ENCODE measurements at places on chromosomes 6 and 20.

DNA sequence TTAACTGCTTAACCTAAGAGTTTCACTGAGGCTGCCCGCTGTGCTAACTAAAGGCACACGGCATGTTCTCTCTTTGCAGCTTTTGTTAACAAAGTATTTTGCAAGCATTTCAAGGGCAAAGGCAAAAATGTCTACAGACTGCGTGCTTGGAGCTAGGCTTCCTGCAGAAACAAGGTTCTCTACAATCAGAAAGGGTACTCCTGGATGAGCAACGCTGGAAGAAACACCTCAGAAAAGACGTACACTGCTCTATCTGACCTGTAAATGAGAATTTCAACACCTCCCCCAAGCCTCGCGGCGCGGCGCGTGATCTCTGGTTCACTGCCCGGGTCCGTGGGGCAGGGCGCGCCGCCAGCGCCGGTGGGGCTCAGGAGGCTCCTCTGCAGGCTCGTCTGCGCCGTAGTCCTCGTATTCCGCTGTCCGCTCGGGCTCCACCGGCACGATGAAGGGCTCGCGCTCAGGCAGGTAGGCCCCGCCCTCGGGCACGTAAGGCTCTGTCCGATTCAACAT is 120.9 kb downstream of the COL12A1 start:
- peak; percentile 61 for DNase-seq

DNA sequence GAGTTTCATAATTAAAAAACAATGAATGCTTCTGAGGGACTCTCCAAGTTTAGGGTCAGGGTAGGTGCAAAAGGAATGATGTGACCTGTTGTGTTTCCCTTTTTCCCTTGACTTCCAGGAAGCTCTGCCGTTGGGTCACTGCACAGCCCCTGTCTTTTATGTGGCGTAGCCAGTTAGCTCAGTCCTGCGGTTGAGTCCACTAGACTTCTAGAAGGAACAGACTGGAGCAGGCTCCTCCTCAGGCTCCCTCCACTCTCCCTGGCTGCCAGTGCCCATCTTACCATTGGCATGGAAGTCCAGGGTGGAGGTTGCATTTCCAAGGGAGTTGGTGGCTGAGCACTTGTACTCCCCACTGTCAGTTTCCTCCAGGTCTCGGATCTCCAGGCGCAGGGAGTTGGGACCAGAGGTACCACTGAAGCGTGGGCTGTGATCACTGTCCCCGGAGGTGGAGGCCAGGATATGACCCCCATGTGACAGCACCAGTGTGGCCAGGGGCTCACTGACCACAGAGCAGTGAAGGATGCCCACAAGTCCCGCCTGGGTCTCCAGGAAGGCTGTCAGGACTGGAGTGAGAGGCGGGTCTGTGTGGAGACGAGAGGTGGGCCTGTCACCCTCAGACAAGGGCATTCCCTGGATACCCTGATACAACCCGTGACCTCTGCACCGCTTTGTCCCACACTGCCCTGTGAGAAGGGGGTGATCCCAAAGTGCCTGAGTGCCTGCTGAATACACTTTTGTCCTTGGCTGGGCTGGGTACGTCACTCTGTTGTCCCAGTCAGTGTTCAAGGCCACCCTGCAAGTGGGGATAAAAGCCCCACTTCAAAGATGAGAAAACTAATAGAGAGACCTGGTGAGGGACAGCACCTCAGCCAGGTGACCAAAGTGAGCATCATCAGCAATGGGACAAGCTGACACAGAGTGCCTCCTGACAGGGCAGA is 11.1 kb downstream of the SIGLEC1 start:
- DNase-seq: no peak

DNA sequence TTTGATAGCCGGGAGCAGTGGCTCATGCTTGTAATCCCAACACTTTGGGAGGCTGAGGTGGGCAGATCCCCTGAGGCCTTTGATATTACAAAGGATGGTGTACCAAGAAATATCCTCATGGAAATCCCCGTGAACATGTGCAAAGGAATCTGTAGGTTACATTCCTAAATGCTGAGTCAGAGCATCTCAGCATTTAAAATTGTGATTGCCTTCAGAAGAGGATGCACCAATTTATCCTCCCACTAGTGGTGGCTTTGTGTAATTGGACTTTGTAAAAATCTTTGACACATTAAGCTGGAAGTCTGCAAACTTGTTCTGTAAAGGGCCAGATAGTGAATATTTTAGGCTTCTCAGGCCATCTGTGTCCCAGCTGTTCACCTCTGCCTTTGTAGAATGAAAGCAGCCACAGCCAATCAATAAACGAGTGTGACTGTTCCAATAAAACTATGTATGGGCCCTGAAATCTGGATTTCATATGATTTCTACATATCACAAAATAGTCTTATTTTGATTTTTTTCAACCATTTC is 11.8 kb downstream of the TMEM14B start:
- no peak for DNase-seq

DNA sequence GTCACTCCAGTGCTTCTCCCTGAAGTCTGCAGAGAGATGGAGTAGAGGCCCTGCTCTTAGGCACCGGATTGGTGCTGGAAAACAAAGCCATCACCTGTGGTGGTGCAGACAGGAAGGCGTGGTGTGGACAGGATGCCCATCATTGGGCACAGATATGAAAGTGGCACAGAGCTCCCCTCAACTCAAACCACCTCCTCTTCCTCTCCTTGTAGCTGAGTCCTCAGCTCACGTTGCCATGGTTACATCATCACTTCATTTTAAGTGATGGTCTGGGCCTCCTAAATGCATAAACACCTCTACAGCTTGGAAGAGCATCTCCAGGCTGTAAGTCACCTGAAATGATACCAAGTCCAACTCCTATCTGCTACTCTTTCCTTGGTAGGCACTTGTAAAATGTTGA is 8.0 kb upstream of the RTF2 start:
- no peak for DNase-seq

- DNase-seq: no peak
Measured at GRCh38 chr6:32058511-32058963, 20.3 kb downstream of the CYP21A2 start.

DNA sequence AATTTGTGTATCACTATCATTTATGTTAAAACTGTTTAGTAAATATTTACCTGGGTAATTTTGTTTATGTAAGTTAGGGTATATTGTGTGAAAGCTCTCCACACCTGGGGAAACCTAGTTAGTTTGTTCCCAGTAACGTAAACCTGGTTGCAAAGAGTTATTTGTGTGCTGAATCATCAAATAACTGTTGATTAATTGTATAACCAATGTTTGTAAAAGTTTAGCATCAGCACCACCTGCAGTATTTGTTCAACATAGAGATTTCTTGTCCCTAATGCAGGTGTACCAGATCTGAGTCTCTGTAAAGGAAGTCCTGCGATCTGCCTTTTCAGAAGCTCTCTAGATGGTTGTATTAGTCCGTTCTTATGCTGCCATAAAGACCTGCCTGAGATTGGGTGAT is 440.4 kb downstream of the COL12A1 start:
- no peak for DNase-seq

GRCh38 chr6:126773112-126773805 is 345.2 kb upstream of the RSPO3 start:
- DNase-seq: no peak

DNA sequence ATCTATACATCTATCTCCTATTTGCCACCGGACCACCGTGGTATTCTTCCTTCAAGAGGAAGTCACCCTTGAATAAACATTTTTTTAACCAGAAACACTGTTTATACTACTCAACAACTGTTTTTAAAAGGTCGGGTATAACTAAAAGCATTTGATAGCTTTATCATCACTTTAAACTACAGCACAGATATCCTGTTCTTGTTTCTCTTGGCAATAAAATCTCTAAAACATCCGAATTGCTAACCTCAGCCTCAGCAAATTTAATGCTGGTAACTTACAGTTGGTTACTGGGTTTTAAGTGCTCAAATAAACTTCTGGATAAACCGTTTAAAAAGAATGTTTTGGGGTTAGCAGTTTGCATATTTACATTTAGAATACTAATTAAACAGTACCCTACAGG is 20.4 kb downstream of the ZUP1 start:
- no peak for DNase-seq

DNA sequence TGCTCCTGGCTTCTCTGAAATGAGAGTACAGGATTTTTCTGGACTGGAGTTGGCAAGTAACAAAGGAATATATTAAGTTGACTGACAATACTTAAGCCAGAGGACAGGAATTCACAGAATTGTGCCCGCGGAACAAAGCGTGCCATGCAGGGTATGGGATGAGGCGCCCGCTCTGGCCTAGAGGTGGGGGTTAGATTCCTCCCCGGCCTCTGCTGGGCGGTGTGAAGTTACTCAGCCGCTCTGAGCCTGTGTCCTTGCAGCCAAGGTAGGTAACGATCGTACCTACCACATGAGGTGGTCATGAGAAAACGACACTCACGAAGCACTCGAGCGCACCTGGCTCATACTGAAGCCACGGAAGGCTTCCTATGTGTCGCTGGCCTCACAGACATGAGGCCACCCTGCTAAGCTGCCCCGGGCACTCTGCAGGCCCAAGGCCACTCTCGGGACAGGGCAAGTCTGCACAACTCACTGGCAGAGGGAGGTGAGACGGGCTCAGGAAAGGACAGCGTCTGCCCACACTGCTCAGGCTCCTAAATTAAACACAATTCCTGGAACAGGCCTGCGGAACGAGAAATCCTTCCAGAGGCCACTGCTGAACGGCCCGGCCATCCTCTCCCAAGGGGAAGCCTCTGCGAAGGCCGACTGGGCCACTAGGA is 70.8 kb downstream of the PSMG4 start:
- peak; percentile 45 for DNase-seq

- no peak for DNase-seq
Measured at GRCh38 chr6:130514712-130515111, 148.9 kb downstream of the TMEM200A start.

- DNase-seq: no peak
Measured at GRCh38 chr6:82176616-82177015, 70.9 kb downstream of the IBTK start.

DNA sequence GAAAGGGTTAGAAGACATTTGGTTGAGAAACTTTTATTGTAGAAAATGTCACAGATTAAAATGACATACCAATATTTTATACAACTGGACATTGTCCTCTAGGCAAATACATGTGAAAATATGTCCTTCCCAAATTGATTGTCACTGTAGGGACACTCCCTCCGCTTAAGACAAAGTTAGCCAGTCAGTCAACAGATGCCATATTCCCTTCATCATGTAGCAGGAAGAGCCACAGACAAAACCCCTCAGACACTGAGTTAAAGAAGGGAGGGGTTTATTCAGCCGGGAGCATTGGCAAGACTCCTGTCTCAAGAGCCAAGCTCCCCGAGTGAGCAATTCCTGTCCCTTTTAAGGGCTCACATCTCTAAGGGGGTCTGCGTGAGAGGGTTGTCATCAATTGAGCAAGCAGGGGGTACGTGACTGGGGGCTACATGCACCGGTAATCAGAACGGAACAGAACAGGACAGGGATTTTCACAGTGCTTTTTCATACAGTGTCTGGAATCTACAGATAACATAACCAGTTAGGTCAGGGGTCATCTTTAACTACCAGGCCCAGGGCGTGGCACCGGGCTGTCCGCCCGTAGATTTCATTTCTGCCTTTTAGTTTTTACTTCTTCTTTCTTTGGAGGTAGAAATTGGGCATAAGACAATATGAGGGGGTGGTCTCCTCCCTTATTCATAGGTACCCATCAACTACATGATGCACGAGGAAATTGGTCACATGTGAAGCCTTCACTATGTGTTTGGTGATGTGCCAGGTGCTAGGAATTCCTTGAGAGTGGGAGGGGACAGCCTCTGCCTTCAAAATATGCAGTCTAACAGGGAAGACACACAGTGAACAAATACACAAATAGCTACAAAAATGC is 155.7 kb upstream of the CDYL start:
- no peak for DNase-seq

GRCh38 chr20:18263723-18264122 is 24.6 kb upstream of the ZNF133 start:
- no peak for DNase-seq

DNA sequence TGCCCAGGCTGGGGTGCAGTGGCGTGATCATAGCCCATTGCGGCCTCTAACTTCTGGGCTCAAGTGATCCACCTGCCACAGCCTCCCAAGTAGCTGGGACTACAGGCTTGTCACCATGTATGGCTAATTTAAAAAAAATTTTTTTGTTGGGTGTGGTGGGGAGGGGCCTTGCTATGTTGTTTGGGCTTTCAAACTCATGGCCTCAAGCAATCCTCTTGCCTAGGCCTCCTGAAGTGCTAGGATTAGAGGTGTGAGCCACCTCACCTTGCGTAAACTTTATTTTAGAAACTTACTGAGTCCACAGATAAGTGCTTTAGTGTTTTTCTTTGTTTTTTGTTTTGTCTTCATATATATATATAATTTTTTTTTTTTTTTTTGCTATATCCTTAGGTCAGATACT is 9.1 kb downstream of the SMAP1 start:
- DNase-seq: no peak

DNA sequence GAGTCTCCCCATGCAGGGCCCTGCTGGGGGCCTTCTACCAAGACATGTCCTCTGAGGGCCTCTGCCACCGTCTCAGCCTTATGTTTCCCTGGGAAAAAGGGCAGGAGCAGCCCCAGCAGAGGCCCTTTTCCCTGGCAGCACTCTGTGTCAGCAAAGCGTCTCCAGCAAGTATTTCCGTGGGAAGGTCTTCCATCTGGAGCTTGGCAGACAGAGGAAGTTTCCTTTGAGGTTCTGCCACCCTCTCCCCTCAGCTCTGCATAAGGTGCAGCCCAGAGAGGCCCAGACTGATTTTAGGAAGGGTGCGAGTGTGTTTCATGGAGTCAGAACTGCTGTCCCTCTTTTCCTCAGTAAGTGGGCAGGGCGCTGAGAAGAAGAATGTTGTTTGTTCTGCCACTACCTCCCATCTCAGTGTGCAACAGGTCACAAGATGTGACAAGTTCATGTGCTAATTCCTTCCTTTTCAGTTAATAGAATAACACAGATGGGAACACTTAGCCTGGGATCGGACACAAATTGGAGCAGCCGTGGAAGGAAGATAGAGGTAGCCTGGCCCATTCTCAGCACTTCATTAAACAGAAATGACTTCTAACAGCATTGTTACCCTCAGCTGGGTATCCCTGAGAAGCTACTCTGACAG is 784.4 kb downstream of the MAFB start:
- peak; percentile 44 for DNase-seq

All from lung (tissue), 17 donors.